ENCODE measurements at places on chromosomes 3 and 15.

DNA sequence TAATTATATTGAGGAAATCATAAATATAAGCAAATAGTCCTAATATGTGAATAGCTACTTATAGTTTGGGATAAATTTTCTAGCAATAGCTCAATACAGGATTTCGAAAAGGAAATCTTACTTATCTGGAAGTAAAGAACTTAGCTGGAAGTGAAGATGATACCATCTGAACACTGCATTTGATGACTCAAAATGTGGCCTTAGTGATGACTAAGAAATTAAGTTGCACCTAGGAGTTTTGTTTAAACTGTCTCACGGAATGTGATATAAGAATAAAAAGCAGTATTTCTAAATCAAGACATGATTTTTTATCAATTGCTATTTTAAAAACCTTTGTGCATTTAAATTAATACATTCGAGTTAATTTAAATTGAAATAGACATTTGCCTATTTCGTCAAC is 91.2 kb downstream of the EOMES start:
- DNase-seq, result peak; percentile 16

- DNase-seq, result no peak
Measured at GRCh38 chr3:104521606-104522336, 844.9 kb upstream of the ALCAM start.

- no peak for DNase-seq
Measured at GRCh38 chr15:44647036-44647435, 16.4 kb downstream of the SPG11 start.

DNA sequence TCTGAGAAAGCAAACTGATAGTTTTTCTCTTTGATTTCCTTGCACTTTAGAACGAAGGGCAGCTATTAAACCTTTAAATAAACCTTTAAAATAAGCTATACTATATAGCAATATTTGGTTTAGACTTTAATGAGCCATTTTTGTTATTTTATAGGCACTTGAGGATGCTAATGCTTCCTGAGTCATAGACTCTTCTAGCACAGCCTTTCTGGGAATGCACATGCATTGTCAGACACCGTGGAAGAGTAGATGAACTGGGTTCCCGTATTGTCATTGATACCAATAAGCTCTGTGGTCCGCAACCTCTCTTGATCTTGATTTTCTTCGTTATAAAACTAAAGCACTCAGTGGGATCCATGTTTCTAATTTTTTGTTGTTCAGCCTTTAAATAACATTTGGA is 27.6 kb downstream of the CERS3 start:
- no peak for DNase-seq

- DNase-seq, result no peak
Measured at GRCh38 chr3:137039570-137039969, 81.8 kb downstream of the IL20RB start.

DNA sequence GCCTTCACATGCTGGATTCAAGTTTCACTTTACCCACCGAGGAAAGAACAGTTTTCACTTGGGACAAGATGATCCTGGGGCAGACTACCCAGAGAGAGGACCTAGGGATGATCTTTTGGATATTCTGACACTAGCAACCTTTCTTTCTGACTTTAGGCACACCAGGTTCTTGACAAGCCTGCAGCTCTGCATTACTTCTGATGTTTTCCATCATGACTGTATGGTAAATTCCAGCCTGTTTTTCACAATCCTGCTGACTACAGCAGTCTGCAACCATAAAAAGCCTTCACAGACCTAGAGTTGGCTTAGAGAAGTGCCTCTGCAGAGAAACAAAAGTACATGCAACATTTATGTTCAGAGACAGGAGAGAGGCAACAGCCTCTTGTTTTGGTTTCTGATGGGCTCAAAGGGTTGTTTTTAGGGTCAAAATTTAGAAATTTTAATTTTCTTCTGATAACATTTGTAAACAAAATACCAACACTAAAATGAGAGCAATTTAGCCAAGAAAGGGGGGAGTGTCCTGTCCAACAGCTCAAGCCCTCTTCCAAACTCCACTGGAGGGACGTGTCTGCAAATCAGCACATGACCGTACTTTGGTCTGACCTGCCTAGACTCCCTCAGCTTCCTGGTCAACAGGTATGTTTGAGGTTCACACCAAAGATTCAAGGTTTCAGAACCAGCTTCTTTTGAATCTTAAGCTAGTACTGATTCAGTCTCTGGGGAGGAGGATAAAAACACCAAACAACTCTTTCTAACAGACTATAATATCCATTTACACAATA is 799 bp downstream of the ABI3BP start:
- peak; percentile 68 for DNase-seq

- no peak for DNase-seq
Measured at GRCh38 chr3:149145974-149146373, 16.5 kb downstream of the HPS3 start.

DNA sequence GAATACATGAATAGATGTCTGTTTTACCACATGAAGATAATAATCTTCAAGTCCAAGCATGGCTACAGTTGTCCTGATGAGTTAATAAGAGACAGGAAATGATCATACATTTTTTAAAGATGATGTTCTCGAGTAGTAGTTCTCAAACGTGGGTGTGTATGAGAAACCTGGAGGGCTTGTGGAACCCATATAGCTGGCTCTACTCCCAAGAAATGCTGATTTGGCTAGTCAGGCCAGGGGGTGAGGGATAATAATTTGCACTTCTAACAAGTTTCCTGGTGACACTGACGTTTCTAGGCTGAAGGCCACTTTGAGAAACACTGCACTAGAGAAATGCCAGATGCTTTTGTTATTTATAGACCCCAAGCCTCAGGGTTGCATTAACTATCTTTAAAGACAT is 37.0 kb downstream of the ROPN1B start:
- no peak for DNase-seq

DNA sequence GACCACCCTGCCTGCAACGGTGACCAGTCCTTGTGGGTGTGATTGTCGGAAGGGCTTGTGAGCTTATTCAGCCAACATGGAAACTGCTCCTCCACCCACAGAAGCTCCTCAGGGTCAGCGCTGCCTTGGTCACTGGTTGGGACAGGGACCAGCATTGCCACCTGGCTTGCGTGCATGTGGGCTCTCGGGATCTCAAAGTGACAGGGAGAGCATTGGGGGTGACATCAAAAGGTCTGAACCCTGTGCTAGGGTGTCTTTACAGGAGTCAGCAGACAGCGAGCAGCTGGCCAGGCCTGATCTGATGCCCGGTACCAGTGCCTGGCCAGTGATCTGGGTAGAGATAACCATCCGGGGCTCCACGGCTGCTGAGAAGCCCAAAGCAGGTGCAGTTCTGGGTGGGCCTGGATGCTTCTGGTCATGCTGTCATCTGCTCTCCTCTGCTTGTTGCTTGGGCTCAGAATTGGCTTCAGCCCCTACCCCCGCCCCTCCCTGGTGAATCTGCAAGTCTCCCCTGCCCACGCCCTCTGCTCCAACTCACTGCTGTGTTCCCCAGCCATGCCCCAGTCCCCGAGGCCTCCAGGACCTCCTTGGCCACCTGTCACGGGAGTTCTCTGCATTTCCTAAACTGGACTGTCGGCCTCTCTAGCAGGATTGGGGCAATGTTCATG is 134.8 kb downstream of the NSMCE3 start:
- no peak for DNase-seq

- DNase-seq, result peak; percentile 59
Measured at GRCh38 chr15:69359722-69360121, 54.4 kb upstream of the KIF23 start.

- peak; percentile 59 for DNase-seq
Measured at GRCh38 chr3:131526801-131527347, 24.1 kb upstream of the MRPL3 start.

DNA sequence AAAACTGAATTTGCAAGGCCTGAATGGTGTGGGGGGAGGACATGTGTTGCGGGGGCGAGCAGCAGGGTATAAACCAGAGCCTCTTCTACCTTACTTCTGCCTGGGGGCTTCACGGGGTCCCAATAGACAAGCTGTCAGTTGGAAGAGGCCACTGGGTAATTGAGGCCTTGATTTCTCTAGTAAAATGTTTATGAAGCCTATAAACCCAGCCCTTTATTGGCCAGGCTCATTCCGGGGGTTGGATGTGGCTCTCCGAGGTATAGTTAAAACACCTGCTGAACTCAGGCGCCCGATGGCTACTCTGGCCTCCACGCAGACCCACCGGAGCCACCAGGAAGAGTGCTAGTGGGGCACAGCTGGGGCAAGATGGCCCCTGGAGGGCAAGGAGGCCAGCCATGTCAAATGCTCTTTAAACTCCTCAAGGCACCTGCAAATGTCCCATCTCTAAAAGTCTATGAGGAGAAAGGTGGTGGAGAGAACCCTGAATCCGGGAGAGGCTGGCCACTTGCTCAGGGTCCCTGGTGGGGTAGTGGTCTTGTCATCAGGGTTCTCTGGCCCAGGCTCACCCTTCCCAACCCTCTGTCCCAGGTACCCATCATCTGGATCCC is 34.3 kb downstream of the IGDCC3 start:
- DNase-seq, result no peak

GRCh38 chr15:98896002-98896721 is 111.4 kb downstream of the PGPEP1L start:
- DNase-seq, result peak; percentile 92

- DNase-seq, result peak; percentile 95
Measured at GRCh38 chr3:7382293-7383010, 521.5 kb downstream of the GRM7 start.

GRCh38 chr3:12990306-12990705 is 82.9 kb downstream of the IQSEC1 start:
- no peak for DNase-seq

GRCh38 chr15:31353931-31354330 is 27.3 kb downstream of the KLF13 start:
- DNase-seq, result peak; percentile 13

GRCh38 chr15:91752081-91752785 is 101.3 kb upstream of the SLCO3A1 start:
- no peak for DNase-seq

DNA sequence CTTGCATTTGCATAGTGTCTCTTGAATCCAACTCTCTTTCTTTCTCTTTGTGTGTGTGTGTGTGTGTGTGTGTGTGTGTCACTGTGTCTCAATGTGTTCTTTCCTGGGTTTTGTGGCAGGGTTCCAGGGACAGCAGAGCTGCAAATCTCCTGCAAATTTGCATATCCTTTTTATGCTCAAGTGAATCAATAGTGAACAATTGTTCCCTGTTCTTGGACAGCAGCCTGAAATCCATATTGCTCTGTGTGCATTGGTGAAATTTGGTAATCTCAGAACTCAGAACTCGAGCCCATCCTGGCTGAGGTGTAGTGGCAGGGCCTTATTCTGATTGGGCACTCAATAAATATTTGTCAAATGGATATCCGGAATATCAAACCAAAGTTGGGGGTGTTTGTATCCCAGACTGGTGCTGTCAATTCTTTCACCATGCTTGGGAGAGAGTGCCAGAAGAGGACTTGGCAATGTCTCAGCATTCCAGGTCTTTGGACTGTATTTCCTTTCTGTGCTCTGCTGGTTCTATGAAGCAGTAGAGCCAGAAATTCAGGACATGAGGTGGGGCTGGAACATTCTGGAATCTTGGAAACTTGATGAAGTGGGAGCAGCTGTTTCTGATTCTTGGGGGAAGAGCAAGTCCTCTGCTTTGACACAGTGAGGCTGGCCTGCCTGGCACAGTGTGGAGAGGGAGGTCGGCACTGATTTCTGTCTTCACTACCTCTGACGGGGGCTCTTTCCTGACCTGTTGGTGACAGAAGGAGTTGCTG is 380.6 kb upstream of the C2CD4B start:
- DNase-seq, result peak; percentile 47

DNA sequence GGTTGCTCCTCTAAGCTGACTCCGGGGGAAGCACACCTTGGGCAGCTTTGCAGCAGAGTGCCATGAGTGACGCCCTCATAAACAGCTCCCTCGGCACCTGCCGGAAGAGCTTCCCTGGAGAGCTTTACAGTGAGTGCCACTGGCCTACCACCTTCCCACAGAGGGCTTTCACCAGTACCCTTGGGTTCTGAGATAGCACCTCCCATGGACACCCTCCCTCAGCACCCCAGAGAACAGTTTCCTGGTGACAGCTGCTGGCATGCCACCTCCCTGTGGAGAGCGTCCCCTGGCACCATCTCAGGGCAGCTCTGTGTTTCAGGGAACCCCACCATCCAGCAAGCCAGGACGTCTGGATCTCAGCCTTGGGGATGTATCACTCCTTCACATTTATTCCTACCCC is 49.1 kb downstream of the RUBCN start:
- DNase-seq, result no peak

- DNase-seq, result no peak
Measured at GRCh38 chr15:63059075-63059474, 16.5 kb downstream of the TPM1 start.
